Cortex of kidney (tissue), 1 donor: ENCODE measurements at places on chromosomes 2 and 18.

DNA sequence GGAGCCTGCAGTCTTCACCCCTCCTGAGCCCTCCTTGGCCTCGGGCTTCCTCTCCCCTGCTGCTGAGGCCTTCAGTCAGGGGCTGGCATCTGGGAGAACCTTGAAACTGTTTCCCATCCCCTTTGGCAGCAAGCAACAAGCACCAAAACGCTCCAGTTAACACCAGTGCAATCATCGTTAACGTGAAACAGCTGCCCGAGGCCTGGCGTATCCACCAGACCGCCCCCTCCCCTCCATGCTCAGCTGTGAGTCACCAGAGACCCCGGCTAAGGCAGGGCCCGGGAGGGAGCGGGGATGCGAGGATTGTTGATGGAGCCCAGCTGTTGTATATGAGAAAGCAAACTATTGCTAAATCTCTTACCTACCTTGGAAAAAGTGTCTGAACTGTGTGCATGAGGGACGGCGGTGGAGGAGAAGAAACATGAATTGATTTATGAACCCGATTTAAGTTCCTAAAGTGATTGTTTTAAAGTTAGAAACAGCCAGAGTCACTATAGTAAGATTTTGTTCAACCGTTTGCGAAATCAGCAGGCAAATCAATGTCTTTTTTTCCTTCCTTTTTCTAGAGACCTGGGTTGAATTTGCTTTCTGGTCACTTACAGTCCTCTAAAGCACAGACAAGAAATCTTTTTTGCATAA is 5.2 kb downstream of the ZFP36L2 start:
- no peak for DNase-seq

GRCh38 chr2:159043710-159044109 is 75.3 kb downstream of the TANC1 start:
- DNase-seq, result no peak

DNA sequence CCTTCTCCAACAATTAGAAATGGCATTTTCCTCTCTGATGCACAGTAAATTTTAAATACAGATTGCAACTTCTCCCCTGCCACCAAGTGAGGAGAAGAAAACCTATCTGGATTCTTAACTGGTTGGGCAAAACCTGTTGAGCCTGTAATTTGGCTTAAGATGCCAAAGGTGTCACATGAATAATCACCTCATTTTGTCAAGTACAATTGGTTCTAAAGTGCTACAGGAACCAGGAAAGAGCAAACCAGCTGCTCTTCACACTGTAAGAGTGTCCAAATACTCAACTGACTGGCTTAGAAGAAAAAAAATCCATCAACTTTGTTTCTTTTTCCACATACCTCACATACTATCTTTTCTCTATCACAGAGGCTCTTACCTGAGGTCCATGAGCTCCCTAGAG is 35.4 kb downstream of the NPC1 start:
- DNase-seq, result no peak

DNA sequence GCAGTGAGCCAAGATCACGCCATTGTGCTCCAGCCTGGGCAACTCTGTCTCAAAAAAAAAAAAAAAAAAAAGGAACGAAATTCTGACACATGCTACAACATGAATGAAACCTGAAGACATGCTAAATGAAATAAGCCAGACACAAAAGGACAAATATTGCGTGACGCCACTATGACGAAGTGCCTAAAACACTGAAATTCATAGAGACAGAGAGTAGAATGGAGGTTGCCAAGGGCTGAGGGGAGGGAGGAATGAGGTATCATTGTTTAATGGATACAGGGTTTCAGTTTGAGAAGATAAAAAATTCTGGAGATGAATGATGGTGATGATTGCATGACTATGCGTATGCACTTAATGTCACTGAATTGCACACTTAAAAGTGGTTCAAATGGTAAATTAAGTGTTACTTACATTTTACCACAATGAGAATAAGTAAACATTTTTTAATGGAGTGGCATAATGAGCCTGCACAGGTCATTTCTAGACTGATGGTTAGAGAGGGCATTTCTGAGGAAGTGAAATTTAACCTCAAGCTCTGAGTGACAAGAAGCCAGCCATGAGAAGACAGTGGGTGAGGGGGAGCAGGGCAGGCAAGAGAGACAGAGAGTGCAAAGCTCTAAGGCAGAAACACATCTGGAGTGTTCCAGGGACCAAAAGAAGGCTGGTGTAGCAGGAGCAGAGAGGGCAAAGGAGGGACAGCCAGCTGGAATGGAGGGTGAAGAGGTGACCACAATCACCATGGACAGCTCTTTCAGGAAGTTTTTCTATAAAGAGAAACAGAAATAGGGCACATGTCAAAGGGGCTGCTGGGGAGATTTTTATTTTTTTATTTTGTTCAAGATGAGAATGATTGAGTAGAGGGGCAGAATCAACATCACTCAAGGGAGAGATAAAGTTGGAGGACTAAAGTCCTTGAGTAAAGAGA is 20.6 kb upstream of the EXOC6B start:
- no peak for DNase-seq
